Activated CD8-positive, alpha-beta T cell treated with anti-CD3 and anti-CD28 coated beads, Interleukin-2, amount 10 ng/mL, durations not matched to agents 7 days and 5 days (primary cell): ENCODE measurements at places on chromosomes 1 and 21. TPM values are rescaled to one million over a fixed set of nuclear protein-coding genes. Genes with fewer than 3 reads are reported as not detected.

- DNase-seq: no peak
Observed at GRCh38 chr1:60102267-60103061, 28.9 kb upstream of the C1orf87 start.

The RNF19B gene
- 15.8 TPM for total RNA-seq

GRCh38 chr21:29187944-29188343 lies 57.5 kb downstream of the MAP3K7CL start:
- DNase-seq: no peak

DNA sequence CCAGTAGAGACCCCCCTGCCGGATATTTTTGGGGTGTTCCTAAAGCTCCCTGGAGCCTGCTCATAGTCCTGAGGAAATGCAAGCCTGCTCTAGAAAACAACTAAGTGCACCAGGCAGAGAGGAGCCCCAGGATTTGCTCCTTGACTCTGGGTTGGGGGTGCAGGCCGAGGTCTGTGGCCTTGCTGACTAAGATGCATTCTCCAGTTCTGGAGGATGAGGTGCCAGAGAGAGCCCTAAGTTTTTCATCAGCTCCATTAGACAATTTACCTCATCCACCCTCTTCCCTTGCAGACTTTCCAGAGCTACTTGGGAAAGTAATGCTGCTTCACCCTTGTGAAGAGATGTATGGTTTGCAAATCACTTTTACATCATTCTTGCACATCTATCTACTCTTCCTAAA lies 9.1 kb downstream of the TUFT1 start:
- no peak for DNase-seq

DNA sequence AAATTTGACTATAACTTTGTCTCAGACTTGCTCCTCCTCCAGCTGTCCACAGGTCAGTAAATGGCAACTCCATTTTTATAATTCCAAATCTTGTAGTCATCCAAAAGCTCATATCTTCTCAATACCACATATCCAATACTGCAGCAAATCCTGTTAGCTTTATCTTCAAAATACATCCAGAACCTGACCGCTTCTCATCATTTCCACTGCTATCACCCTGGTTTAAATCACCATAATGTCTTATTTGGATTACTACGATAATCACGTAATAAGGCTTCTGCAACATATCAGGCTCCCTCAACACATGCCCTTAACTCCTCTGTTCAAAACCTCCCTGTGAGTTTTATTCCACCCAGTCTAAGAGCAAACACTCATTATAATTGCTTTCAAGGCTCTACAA lies 34.5 kb downstream of the ERO1B start:
- DNase-seq: no peak

The ZNF697 gene
- not detected for total RNA-seq

DNA sequence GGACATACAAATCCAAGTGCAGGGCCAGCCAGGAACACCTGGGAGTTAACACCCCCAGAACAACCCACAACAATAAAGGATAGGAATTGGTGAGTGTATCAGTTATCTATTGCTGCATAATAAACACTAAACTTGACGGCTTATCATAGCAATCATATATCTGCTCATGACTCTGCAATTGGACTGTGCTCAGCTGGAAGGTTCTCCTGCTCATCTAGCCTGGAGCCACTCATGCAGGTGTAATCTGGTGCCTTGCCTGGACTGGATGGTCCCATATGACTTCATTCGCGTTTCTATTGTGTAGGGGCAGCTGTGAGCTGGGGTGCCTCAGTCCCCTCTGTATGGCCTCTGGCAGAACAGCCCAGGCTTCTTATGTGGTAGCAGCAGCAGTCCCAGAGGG lies 76.3 kb upstream of the KLHDC7A start:
- DNase-seq: no peak

The LRRC38 gene
- not detected for total RNA-seq

The PLCH2 gene
- 11.8 TPM for total RNA-seq

DNA sequence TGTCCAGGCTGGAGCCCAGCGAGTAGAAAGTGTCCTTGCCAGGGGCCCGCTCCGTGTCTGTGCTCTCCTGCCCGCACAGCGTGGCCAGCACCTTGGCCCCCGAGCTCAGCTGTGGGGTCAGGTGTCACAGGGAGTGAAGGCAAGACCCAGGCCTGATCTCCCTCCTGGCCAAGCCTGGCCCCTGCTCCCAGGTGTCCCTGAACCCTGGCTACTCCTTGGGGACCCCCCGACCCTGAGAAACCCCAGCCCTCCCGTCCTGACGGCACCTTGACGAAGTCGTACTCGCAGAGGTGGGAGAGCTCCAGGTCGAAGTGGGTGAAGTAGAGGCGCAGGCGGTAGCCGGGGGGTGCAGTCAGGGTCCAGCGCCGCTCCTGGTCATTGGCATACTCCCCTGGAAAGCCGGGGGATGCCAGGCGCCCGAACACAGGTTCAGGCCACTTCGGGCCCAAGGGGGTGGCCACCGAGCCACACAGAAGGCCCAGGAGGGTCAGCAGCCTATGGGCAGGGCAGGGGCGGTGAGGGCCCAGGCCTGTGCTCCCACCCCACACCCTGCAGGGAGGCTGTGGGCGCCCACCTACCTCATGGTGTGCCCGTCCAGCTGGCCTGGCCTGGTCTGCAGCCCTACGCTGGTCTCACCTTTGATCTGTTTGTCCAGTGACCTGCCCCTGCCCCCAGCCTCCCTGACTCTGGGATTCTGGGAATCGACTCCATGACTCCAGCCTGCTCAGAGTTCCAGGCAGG lies at the start of gene MASP2:
Gene MASP2 (minus strand): TSS at position 615 of the 741 bp plus-strand sequence. CDS start 32 bp downstream, at position 583.
- DNase-seq: no peak

- no peak for DNase-seq
Observed at GRCh38 chr1:52706941-52707926, 9.1 kb upstream of the COA7 start.

GRCh38 chr1:215730600-215730999 lies 163.5 kb downstream of the KCTD3 start:
- DNase-seq: no peak

GRCh38 chr1:3011127-3011526 lies 10.1 kb upstream of the ACTRT2 start:
- no peak for DNase-seq

GRCh38 chr1:102550729-102551384 lies 554.1 kb upstream of the OLFM3 start:
- DNase-seq: no peak

- DNase-seq: no peak
Observed at GRCh38 chr1:246790364-246790763, 66.2 kb downstream of the SCCPDH start.

DNA sequence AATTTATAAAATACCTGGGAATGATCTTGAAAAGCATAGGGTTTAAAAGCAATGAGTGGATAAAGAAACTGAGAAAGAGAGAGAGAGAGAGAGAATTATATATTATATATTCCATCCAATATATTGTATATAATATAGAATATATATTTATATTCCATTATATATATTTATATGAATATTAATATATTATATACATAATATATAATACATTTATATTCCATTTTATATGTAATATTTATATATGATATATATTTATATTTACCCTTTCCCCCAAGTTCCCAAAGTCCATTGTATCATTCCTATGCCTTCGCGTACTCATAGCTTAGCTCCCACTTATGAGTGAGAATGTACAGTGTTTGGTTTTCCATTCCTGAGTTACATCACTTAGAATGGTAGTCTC lies 69.9 kb upstream of the SLC35F3 start:
- DNase-seq: no peak

The INAVA gene
- 0.57 TPM for total RNA-seq

DNA sequence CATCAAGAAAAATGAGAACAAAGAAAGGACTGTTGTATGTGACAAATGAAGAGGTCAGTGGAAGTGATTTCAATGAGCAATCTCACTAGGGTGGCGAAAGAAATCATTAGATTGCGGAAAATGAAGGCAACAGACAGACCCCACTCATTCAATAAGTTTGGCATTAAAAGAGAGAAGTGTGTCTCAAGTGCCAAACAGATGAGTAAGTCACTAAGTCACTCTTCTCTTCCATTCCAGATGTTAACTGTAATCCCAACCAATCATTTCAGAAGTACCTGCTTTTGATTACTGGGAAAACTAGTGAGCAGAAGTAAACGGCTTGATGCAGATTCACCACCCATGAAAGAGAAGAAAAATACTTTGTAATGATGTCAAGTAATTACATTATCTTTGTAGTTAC lies 144.3 kb upstream of the PRMT6 start:
- DNase-seq: no peak

- no peak for DNase-seq
Observed at GRCh38 chr1:25621876-25622275, 5.3 kb downstream of the MAN1C1 start.

The EPHB2 gene
- total RNA-seq: not detected

The ANGPTL3 gene
- total RNA-seq: not detected

GRCh38 chr21:21002153-21002552 lies 3.9 kb downstream of the NCAM2 start:
- DNase-seq: no peak

The RCC2 gene
- total RNA-seq: 152 TPM

DNA sequence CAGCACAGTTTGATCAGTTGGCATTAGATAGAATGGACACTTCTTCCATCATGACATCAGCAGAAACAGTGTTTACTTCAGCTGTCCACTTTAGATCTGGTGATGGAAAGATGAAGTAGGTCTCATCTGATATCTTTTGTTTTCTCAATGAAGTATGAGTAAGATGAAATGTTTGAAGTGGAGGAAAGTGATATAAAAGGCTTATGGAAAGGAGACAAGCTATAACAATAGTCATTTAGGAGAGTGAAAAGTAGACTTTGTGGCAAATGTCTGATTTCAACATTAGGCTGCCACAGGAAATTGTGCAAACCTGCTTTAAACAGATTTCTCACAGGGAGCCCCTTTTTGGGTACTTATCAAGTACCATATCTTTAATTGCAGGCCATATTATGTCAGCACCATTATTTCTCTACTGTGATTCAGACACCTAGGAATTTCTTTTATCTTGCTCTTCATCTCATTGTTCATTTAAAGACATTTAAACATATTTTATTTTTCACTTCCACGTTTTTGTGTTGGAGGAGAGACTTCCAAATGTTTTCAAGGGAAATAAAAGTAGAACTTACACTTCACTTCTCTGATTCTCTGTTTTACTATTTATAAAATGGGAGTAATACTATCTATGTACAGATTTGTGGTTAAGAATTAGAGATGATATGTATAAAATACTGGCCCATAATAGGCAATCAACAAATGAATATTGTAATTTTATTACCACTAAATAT lies 18.1 kb downstream of the PDC start:
- no peak for DNase-seq

GRCh38 chr1:11691928-11692711 lies 610 bp downstream of the DRAXIN start:
- DNase-seq: no peak

- no peak for DNase-seq
Observed at GRCh38 chr1:178237121-178237520, 143.2 kb downstream of the RASAL2 start.
